Activated T-helper 17 cell treated with anti-CD3 and anti-CD28 coated beads, Interleukin-2, amount 50 U/mL, for 72 hours (primary cell): ENCODE measurements at places on chromosomes 1 and 21. TPM values are rescaled to one million over a fixed set of nuclear protein-coding genes. Genes with fewer than 3 reads are reported as not detected.

Gene RIPK4
- 1.1 TPM for total RNA-seq

- no peak for ATAC-seq
Observed at GRCh38 chr21:44427241-44428120, 27.8 kb upstream of the LRRC3 start.

DNA sequence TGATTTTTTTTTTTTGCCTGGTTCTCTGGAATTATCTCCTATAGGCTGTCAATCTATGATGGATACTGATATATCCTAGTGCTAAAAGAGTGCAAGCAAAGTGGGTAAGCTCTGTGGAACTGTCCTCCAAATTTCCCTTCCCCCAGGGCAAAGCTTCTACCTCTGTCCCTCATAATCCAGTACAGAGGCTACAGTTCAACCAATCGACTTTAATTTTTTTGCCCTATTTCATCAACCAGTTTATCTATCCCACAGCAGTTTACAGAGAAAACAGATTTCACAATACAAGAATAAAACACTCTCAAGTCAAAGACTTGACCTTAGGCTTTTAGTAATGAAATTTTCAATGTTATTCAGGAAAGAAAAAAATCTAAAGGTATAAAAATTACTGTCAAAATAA lies 13.9 kb downstream of the PUM1 start:
- ATAC-seq: no peak

GRCh38 chr1:197197430-197197997 lies 51.0 kb upstream of the ASPM start:
- no peak for ATAC-seq

DNA sequence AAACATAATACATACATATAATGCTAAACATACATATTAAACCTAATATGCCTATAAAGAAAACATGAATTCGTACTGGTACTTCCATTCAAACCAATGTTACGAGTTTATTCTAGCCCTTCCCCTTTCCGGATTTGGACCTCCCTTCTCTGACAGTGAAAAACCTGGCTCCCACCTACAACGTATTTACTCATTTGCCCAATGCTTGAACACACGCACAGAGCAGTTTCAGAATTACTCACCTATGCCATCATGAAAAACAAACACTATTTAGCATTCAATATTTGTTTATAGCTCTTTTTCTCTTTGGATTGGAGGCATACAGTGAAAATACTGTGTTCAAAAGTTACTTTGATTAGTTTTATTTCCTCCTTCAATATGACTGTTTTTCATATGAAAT lies 204.4 kb downstream of the LMX1A start:
- no peak for ATAC-seq

DNA sequence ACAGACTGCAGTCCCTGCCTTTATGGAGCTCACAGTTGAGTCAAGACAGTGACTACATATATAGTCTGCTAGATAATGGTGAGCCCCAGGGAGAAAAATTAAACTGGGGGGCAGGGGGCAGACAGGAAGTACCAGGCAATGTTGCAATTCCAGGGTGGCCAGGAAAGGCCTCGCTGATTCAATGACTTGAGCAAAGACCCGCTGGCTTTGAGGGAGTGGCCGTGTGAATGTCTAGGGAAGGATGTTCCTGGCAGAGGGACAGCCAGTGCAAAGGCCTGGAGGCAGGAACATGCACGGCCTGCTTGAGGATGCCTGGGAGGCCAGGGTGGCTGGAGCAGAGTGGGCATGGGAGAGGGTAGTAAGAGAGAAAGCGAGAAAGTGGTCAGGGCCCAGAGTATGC lies 23.0 kb upstream of the EPHA8 start:
- ATAC-seq: no peak

- ATAC-seq: no peak
Observed at GRCh38 chr1:175203570-175204068, 11.0 kb upstream of the KIAA0040 start.

- ATAC-seq: no peak
Observed at GRCh38 chr1:161273402-161273801, 14.9 kb downstream of the PCP4L1 start.

DNA sequence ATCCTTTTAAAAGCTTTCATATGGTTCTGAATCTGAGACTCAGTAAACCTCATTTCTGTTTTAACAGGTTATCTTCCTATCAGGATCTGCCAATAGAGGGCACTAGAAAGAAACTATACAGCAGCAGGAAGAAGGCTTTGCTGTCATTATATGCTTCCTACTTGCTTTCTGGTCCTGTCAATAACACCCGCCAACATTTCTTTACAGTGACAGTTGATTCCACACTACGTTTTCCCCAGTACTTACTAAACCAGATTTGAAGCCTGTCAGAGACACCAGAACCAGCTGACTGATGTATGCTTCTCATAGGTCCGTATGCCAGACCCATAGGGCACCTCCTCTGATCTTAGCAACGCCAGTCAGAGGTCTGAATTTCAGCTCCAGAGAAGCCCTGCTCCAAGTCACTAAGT lies 341.0 kb upstream of the NEGR1 start:
- ATAC-seq: no peak

DNA sequence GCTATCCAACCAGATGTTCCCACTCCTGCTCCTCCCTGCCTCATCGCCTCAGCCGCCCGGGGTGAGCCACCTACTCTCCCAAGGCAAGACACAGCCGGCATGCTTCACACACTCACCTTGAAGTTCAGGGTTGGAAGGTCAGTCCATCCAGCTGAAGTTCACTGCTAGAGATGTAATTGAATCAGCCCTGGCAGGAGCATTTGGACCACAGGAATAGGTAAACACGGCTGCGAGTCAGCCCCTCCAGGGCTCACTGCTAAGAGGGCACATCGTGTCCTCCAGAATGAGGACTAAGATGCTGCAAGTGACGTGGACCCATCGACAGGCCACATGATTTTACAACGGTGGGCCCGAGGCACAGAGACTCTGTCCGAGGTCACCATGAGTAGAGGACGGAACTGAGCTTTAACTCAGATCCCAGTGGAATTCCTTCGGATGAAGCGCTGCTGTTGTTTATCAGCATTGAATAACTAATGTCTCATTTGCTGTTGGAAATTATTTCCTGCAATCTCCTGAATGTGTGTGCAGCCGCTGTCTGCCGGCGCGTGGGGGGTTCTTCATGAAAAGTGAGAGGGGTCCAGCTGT lies 41.9 kb downstream of the RSPH1 start:
- ATAC-seq: no peak

GRCh38 chr1:204633665-204634064 lies 51.9 kb downstream of the LRRN2 start:
- no peak for ATAC-seq

DNA sequence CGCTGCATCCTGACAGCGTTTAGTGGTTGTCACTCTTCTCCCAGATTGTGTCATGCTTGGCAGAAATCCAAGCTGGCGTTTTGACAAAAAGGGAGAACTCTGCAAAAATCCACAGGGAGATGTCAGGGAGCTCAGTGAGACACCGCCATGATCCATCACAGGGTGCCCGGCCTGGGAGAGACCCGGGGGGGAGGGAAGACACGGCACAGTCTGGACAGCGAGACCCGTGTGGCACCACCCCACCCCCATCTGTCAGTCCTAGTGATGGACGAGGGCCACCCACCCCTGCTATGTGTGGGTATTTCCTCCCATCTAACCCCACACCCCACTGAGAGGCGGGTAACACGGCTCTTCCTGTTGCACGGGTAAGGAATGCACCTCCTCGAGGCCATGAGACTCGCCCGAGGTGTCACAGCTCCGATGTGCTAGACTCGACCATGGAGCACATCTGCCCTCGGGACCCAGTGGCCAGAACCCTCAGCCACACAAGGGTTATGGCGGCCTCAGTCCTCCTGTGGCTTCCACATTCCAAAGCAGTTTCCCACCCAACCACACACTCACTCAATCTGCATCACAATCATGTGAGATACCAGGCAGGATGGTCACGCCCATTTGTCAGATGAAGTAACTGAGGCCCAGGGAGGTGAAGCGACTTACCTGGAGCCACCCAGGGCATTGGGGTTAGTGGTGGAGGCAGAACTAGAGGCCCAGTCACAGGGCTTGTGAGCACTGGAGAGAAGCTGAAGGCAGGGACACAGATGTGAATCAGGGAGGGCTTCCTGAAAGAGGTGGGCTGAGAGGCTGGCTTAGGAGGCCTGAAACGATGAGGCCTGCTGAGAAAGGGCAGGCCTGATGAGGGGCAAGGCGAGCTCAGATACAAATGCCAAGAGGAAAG lies 688.5 kb downstream of the MATN1 start:
- ATAC-seq: no peak

GRCh38 chr1:16918371-16918770 lies 3.4 kb upstream of the CROCC start:
- no peak for ATAC-seq

DNA sequence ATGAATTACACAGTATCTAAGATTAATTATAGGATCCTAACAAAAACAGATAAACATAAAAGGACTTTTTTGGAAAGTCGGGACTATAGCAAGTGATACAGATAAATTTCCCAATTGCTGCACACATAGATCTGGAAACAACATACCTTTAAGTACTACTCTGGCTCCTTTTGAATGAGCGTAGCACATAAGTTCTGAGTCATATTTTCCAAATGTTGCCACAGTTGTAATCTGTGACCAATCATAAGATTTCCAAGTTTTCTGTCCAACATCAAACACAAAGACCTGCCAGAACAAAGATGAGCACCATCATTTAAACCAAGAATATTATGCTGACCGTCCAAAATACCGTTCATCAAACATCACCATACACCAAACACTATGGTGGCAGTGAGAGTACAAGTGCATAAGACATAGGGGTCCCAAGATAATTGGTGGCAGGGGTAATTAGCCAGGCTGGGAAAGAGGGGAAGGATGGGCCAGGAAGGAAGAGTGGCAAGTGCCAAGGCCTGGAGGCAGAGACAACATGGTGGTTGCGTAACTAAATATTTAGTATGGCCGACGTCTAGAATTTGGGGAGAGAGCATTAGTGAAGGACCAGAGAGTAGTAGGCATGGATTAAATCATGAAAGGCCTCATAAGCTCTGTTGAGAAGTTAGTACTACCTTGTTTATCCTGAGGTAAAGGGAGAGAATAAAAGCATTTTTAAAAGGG lies 3.6 kb downstream of the CTBS start:
- ATAC-seq: no peak

GRCh38 chr21:38599381-38599975 lies 101.2 kb upstream of the ERG start:
- ATAC-seq: no peak

- no peak for ATAC-seq
Observed at GRCh38 chr21:13368200-13368599, 241.4 kb upstream of the POTED start.

- no peak for ATAC-seq
Observed at GRCh38 chr21:38671773-38672172, 134.0 kb upstream of the ETS2 start.
